Hematopoietic multipotent progenitor cell treated with erythropoietin and hydrocortisone succinate and interleukin-3 and kit ligand, for 8 days (in vitro differentiated cells): ENCODE measurements at places on chromosomes 13 and 19.

DNA sequence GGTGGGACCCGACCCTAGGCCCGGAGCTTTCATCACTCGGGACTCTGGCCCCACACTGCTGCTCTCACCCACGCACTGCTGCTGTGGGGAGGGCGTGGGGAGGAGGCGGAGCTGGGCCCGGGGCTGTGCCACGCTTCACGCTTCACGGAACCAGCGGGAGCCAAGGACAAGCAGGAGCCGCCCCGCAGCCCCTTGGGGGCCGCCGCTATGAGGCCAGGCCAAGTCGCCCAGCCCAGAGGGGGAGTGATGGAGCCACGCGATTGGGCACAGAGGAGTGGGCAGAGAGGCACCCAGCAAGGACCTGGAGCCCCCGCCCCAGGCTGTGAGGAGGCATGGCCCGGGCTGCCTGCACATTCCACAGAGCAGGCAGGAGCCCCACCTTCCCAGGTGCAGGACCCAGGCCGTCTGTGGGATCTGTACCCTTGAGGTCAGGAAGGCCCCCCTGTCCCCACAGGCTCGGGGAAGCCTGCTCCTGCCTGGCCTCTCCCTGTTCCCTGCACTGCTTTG is 10.2 kb upstream of the SUPT20H start:
- no peak for DNase-seq

DNA sequence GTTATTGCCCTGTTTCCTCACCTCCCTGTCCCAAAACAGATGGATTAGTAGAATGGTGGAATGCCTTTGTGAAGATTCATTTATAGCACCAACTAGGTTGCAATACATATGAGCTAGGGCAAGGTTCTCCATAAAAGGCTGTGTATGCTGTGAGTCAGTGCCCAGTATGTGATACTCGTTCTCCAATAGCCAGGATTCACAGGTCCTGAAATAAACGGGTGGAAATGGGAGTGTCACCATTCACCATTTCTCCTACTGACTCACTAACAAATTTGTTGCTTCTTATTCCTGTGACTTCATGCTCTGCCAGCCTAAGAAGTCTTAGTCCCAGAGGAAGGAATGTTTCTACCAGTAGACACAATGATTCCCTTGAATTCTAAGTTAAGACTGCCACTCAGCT is 1745.4 kb downstream of the SLITRK1 start:
- DNase-seq: no peak

- peak; percentile 68 for DNase-seq
Measured at GRCh38 chr19:1874554-1875185, 10.6 kb downstream of the ABHD17A start.

DNA sequence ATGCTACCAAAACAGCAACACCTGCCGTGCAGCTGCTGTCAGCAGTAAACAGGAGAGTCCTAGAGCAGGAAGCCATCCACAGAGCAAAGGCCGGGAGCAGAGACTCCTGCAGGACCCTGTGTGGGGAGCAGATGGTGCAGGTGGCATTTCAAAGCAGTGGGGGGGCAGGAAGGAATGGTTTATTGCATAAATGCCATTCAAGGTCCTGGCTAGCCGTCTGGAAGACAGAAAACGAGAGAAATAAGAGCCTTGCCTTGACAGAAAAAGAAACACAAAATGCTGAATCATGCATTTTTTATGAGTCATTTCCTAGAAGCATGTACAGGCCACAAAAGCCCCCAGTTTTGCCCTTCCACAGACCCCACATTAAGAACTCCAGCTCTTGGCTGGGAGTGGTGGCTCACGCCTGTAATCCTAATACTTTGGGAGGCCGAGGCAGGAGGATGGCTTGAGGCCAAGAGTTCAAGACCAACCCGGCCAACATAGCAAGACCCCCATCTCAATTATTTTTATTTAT is 5.4 kb downstream of the RSPH6A start:
- DNase-seq: peak; percentile 52

- DNase-seq: no peak
Measured at GRCh38 chr19:45772912-45773311, 3.9 kb upstream of the SIX5 start.

- DNase-seq: no peak
Measured at GRCh38 chr13:20796791-20797508, 23.2 kb upstream of the EEF1AKMT1 start.

DNA sequence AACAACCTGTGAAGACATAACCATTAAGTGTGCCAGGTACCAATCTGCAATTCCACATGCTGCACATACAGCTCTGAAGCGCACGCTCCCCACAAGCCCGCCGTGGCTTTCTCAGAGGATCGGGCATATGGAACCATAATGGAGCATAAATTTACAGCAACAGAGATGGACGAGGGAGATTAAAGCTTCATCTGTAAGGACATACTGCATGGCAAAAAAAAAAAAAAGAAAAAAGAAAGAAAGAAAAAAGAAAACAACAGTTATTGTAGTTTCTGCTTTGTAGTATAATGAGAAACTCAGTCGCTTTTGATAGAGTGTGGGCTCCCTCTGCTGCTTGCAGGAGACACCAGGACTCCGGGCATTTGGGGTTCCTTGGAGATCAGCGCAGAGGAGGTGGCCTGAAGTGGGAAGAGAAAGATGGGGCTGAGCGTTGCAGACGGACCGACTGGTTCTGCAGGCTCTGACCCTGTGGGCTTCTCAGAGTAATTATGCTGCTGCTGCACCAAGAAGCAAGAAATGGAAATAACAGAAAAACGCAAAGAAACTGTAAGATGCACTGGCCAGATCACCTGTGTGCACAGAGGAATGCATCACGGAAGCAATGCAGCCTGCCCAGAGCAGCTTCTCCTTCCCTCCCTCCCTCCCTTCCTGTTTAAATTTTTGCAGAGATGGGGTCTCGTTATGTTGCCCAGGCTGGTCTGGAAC is 10.8 kb upstream of the PDCD5 start:
- DNase-seq: peak; percentile 69

- DNase-seq: no peak
Measured at GRCh38 chr13:20231839-20232555, at the start of gene GJB6. Gene GJB6, minus strand, starts transcription at chr13:20232319. Its CDS starts 8,839 bp downstream, at chr13:20223480.

DNA sequence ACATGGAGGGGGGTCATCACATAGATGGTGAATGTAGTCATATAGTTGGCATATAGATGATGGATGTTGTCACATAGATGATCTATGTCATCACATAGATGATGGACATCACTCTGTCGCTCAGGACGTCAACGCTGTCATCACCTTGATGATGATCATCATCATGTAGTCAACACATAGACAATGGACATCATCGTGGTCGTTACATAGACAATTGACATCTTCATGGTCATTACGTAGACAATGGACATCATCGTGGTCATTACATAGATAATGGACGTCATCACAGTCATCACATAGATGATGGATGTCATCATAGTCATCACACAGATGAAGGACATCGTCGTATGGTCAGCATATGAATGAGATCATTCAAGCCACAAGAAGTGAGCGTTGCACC is 28.6 kb upstream of the SLC15A1 start:
- DNase-seq: no peak

- peak; percentile 26 for DNase-seq
Measured at GRCh38 chr19:14433554-14434501, 722 bp downstream of the PKN1 start.

GRCh38 chr19:44499962-44500949 is at the start of gene ZNF180:
Gene ZNF180, minus strand, starts transcription at chr19:44500522. Its CDS starts 3,188 bp downstream, at chr19:44497334.
- peak; percentile 97 for DNase-seq

- no peak for DNase-seq
Measured at GRCh38 chr19:38036707-38037611, 130.0 kb downstream of the SIPA1L3 start.

- DNase-seq: no peak
Measured at GRCh38 chr13:34214686-34215085, 396.7 kb downstream of the RFC3 start.

- DNase-seq: no peak
Measured at GRCh38 chr19:28715157-28715556, 497.8 kb downstream of the UQCRFS1 start.

GRCh38 chr13:25881971-25882451 is 169.8 kb downstream of the SHISA2 start:
- DNase-seq: no peak

GRCh38 chr19:50315773-50316448 is 13.3 kb downstream of the KCNC3 start:
- DNase-seq: no peak

- DNase-seq: no peak
Measured at GRCh38 chr13:98488736-98489135, 88.2 kb downstream of the STK24 start.

GRCh38 chr19:48543121-48543710 is 8.8 kb upstream of the SULT2B1 start:
- DNase-seq: no peak

DNA sequence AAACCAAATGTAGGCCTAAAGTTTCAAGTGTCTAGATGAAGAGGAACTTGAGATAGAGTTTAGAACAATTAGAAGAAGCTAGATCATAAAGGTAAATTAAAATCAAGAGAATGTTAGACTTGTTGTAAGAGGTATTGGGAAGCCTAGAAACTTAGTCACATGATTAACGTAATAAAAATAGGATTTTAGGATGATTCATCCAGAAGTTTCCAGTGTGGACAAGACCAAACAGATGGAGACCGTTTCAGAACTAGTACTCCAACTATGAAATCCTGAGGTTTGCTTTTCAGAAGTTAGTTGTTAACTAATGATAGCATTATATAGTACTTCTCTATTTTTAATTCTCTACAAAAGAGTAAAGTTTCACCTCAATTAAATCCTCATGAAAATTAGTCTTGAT is 104.9 kb downstream of the MZT1 start:
- DNase-seq: no peak

- peak; percentile 71 for DNase-seq
Measured at GRCh38 chr13:57865600-57866294, 234.2 kb downstream of the PCDH17 start.

GRCh38 chr13:74562381-74562780 is 428.2 kb upstream of the KLF12 start:
- DNase-seq: no peak

DNA sequence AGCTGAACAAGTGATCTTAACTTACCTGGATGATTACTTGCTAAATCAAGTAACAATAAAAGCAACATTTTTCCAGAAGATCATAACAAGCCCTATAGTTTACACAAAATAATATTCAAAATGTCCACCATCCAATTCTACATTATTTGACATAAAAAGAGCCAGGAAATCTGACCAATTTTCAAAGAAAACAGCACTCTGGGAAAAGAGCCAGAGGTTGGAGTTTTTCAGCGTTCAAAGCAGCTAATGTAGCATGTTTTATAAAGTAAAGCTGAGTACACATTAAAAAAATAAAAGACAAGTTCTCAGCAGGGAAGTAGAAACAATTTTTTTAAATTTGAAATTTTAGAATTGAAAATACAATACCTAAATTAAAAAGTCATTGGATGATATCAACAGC is 62.6 kb downstream of the UFM1 start:
- no peak for DNase-seq

DNA sequence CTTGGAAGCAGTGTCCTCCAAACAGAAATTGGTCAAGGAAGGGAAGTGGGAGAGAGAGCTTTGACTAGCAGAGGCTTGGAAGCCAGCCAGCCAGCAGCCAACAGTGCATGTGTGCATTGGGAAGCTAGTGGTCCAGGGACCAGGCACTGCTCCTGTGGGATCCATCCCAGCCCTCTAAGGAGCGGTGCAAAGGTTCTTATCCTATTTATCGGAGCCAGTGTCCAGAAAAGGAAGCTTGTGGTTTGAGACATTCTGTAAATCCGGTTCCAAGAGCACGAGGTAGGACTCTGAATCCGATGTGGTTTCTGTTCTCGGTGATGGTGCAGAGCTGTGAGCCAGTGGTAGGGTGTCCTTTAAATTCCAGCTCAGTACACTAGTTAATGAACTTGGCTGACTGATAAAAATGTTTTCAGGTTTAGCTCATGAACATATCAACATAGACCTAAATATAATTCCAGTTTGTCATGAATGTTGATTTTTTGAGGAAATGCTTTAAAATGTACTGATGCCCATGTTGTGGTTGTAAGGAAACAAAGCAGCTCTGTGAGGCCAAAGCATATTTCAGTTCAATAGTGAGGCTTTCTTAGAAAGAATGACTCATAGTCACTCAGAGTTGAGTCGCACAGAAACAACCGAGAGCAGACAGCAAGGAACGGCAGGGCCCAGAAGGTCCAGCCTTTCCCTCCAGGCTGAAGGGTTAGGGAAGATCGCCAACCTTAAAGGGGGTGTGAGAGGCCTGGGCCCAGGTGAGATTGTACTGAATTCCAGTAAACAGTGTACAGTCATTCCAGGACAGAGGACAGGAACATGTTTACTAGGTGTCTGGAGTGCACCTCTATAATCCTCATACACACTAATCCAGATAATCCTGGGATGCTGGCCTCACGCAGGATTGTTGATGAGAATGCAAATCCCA is 21.5 kb upstream of the GARRE1 start:
- peak; percentile 19 for DNase-seq

GRCh38 chr13:63864171-63864902 is 2448.7 kb upstream of the PCDH20 start:
- no peak for DNase-seq

- no peak for DNase-seq
Measured at GRCh38 chr19:50205681-50206138, 2.3 kb downstream of the MYH14 start.

DNA sequence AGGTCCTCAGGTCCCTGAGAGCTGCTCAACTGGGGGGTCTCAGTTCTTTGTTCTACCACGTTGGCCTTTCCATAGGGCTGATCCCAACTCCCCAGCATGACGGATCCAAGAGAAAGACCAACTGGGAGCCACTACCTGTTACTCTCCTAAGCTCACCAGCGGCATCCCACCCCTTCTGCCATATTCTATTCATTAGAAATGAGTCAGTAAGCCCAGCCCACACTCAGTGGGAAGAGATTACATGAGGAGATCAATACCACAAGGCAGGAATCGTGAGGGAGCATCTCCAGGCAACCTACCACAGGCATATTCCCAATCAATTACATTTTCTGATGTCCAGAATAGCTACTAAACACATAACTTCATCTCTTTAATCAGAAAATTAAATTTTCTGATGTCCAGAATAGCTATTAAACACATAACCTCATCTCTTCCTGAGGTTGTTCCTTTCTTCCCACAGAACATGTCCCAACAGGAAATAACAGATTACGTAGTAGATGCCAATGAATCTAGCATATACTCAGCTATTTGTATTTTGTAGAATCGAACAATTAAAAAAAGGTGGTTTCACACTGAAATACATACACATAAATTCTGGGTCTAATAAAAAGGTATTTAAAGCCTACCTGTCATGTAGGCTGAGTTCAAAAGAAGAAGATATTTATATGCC is 708.1 kb upstream of the ARGLU1 start:
- no peak for DNase-seq

DNA sequence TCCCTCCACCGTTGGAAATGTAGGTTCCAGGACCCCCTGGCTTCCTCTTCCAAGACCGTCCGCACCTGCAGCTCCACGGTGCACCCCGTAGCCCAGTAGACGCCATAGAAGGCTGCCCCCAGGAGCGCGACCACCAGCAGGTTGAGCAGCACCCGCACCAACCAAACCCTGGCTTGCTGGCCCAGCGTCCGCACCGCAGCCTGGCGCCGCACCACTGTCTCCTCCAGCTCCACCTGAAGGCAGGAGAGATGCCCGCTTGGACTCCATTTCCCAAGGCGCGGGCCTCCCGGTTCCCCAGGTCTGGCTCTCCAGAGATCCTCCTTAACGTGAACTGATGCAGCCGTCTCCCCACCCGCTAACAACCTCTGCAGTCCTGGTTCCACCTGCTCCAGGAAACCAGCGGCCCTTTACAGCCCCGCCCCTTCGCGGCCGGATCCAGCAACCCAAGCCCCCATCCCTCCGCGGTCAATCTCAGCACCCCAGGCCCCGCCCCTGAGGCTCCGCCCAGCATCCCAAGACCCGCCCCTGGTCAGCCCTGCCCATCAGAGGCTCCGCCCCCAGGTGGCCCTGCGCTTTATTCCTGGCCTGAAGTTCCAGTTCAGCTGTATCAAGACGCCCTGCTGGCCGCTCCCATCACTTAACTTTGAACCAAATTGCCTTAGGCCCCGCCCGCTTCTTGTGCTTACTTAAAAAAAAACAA is 5.0 kb upstream of the LENG1 start:
- DNase-seq: peak; percentile 58
